D721Med (cell line): ENCODE measurements at places on chromosomes 2 and 18.

- DNase-seq = peak; percentile 26
Measured at GRCh38 chr2:38274286-38275276, 102.5 kb downstream of the ATL2 start.

DNA sequence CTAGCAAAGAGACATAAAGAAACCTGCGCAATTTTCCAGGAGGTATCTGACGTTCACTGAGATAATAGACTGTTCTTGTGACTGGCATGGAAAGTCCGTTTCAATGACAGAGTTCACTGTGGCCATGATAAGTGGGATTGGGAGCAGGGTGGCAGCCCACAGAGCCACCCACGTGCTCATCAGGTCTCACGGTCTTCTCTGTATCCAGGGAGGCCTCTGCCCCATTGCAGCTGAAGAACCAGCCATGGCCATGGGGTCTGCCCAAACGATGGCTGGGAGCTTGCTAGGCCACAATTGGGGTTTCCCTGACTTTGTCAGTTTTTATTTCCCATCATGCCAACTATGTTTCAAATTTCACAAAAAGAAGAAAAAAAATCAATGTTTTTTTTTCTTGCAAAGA lies 57.2 kb downstream of the PDCL3 start:
- DNase-seq = no peak

GRCh38 chr18:52077251-52077983 lies 262.6 kb upstream of the DCC start:
- no peak for DNase-seq

- DNase-seq = no peak
Measured at GRCh38 chr2:1947316-1947715, 203.0 kb upstream of the PXDN start.

DNA sequence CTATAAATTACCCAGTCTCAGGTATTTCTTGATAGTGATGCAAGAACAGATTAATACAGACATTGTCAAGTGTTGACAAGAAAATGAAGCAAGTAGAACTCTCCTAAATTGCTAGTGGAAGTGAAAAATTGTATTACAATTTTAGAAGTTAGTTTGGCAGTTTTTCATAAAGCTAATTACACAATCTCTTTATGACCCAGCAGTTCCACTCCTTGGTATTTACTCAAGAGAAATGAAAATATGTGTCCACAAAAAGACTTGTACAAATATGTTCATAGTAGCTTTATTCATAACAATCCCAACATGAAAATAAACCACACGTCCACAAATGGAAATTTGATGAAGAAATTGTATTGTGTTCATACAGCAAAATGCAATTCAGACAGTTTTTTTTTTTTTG lies 49.4 kb downstream of the PDE1A start:
- DNase-seq = no peak

DNA sequence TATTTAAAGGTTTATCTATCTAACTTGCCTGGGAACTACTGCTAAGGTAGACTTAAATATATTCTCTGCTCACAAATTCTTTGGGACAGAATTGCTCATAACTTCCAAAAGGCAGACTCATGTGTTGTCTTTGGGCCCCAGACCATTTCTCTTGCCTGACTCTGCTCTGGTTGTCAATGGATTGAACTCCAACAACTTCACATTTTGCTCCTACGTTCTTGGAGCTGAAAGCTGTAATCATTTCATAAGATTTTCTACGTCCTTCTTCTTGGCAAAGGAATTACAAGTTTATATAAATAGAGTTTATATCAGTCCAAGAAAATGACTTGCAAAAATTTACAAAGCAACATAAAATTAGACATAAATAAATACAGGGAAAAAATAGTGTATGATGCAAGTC lies 32.9 kb upstream of the PPM1B start:
- DNase-seq = no peak

DNA sequence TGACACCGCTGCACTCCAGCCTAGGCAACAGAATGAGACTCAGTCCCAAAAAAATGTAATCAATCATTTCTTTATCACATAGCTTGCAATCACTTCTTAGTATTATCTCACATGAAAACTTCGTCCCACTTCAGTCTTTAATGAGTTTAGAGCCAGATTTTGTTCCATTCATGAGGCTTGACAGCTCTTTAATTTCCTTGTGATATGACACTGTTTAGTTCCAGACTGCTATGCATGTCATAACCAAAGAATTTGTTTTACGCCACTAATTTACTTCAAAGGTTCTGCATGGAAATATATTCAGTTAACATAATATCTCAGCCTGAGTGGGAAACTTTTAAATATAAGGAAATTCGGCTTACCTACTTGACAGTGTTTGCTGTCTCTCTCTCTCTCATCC lies 113.1 kb downstream of the ZNF532 start:
- DNase-seq = no peak

DNA sequence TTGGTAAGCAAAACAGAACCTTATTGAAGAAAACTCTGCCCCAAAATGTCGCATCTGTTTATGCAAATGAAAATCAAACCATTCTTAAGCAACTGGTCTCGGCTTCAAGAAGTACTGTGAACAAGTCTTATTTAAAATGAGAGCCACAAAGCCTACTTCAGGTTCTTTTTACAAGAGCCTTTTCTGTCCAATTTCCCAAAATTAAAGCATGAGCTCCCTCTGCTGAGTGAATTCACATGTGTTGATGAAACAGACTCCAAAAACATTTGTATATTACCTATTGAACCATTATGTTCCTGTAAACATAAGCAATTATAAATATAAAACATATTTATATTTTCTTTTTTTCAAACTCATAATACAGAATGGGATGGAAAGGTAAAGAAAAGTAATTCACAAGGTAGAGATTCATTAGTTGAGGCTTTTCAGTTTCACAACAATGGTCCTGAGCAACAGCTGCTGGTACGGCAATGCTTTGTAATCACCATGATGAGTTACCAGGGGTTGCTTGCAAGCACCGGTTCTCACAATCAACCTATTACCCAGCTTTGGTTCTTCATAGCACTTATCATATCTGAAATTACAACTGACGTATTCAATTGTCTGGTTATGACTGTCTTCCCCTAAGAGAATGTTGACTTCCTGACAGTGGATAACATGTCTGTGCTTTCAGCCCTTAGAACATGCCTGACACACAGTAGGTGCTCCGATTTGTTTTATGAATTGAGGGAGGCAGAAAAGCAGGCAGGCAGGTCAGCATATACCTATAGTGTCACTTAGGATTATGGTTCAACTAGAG lies 108.4 kb upstream of the BZW1 start:
- no peak for DNase-seq

DNA sequence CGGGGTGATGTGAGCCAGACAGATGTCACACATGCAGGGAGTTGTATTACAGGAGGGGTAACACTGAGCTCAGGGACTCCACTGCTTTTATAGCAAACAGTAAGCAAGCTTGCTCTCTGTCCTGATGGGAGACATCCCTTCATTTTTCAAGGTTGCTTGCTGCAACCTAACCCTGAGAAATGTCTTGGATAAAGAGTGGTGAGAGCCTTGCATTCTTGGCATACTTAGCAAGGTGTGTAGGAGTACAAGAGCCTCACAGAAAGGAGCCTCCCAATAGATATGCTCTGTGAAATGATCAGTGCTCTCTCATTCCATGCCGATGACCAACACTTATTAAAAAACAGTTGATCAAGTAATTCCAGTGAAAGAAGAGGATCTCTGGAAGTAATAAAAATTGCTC lies 8.1 kb downstream of the PFN4 start:
- no peak for DNase-seq

GRCh38 chr2:68768951-68769350 lies 34.3 kb downstream of the ARHGAP25 start:
- DNase-seq = no peak

- no peak for DNase-seq
Measured at GRCh38 chr2:161028581-161028980, 131.6 kb upstream of the TANK start.

GRCh38 chr2:2294183-2294690 lies 36.8 kb downstream of the MYT1L start:
- DNase-seq = no peak
